ENCODE measurements at places on chromosomes 5 and 9.

DNA sequence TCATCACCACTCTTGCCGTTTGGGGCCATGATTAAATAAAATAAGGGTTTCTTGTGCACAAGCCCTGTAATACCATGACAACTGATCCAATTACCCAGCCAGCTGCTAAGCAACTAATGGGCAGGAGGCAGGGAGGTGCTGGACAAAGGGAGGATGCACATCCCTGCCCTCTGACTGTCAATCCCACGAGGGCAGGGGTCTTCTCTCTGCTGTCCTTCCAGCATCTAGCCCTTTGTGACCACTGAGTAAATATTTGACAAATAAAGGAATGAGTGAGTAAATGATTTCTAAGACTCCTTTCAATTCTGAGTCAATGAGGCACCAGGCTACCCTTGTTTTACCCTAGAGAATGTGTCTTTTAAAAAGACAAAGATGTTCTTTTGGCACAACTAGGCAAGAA, 247.1 kb downstream of the SYK start:
- DNase-seq = no peak

GRCh38 chr9:33443047-33443446, 4.3 kb downstream of the AQP3 start:
- DNase-seq = no peak

DNA sequence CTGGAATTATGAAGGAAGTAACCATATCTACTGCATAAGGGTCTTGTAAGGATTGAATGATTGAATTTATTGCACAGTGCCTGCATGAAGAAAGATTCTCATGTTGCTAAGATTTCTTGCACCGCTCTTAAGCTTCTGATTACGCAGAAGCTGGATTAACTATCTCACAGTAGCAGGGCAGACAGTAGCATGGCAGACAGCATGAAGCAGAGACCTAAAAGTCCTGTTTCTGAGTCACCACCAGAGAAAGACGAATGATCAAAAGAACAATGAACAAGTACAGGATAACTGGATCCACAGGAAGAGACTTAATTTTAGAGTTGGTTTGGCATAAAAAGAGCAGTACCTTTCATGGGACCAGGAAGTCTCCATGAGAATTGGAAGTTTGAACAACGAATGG, 142.4 kb downstream of the MAPKAP1 start:
- DNase-seq = no peak

DNA sequence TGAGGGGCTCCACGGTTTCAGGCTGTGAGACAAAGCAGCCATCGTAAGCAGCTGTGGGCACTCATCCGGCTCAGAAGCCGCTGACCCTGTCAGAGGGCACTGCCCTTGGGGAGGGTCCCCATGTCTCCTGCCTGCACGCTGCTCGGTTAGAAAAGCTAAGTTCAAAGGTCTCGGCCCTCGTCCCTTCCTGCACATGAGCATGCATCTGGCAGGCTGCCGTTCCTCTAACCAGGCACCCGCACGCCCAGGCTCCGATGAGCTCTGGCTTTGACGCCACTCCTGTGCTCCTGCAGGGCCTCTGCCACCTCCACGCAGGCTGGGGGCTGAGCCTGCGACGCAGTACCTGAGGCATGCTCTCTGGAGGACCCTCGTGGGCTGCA, 51.3 kb downstream of the NKD2 start:
- DNase-seq = no peak

DNA sequence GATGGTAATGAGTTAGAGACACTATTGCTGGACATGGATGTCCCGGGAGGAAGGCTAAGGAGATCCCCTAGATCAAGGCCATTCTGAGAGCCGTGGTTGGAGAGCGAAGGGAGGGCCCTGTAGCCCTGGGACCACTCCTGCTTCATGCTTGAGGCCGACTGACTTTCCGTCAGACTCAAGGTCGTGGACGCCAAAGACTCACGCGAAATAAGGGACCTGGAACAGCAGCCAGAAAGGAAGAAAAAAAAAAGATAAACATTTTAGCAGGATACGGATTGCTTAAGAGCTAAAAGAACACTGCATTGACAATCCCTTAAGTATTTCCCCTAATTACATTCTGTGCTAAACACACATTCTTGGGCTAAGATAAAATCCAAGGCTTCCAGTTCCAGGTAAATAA, 181.2 kb downstream of the GLIS3 start:
- no peak for DNase-seq

GRCh38 chr5:141992349-141992963, 20.4 kb downstream of the GNPDA1 start:
- peak; percentile 69 for DNase-seq

DNA sequence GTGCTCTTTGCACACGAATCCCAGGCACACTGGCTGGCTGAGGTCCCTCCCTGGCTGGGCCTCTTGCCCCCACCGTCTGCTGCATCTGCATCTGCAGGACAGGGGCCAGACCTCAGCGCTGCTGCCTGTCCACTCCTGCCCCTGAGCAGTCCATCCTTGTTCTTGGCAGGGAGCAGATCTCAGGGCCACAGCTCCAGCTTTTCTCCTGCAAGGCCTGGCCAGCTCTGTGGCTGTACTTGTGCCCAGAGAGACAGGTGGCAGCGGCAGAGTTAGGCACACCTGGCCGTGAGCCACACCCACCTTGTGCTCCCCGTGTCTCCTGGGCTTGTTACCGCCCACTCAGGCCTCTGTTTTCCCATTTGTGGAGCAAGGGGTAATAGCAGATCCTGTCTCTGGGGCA, 13.9 kb downstream of the NEK6 start:
- no peak for DNase-seq

DNA sequence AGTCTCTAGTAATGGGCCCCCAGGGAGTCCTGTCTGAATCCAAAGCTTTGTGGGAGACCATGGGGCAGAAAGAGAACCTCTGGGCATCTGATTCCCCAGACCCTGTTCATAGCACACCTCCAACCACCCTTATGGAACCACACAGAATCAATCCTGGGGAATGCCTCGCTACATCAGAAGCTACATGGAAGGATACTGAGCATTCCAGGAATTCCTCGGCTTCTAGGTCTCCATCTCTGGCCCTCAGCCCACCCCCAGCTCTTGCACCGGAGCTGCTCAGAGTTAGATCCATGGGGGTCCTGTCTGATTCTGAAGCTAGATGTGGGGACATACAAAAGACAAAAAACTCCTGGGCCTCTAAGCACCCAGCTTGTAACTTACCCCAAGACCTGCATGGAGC, 28.4 kb downstream of the VCP start:
- DNase-seq = no peak

DNA sequence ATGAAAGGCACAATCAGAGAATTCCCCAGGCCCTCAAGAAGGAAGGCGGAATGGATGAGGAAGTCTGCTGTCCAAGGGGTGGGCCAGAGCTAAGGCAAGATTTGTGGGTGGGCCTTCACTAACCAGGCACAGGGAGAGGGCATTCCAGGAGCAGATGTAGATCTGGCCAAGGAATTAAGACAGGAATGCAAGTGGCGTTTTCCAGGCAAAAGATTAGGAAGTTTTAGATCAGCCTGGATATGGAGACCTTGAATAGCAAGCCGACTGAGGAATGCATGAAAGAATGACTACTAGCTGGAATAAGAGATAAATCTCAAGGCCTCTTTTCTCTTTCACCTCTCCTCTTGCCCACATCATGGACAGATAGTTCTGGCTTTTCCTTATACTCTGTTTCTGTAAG, 68.5 kb downstream of the GHR start:
- no peak for DNase-seq

DNA sequence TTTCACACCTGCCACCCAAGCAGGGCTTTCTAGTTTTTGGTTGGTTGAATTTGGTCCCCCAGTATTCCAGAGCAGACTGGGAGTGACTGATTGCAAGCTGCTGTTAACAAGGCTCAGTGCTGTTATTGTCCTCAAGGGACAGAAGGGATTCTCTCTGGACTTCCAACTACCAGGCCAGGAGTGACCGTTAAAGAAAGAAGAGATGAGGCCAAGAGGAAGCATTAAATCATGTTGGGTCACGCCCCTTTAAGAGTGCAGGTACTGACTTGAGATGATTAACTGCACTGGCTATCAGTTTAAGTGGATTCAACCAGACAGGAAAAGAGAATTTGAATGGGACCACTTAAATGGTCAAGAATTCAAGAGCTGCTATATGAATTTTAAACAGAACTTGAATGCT, 220.8 kb upstream of the PCSK5 start:
- no peak for DNase-seq

DNA sequence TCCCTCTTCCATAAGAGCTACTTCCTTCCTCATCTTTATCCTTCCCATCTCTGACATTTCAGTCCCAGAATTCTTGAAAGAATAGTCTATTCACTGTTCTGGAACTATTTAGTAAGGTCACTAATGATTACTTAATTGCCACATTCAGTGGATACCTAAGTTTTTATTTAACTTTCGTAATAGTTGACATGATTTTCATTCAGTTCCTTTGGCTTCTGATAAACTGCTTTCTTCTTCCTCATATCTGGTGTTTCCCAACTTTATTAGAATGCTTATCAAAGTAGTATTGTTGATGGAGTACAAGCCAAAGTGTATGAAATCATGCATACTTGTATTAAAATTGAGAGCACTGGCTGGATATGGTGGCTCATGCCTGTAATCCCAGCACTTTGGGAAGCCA, 10.8 kb downstream of the UBE2D2 start:
- DNase-seq = no peak

DNA sequence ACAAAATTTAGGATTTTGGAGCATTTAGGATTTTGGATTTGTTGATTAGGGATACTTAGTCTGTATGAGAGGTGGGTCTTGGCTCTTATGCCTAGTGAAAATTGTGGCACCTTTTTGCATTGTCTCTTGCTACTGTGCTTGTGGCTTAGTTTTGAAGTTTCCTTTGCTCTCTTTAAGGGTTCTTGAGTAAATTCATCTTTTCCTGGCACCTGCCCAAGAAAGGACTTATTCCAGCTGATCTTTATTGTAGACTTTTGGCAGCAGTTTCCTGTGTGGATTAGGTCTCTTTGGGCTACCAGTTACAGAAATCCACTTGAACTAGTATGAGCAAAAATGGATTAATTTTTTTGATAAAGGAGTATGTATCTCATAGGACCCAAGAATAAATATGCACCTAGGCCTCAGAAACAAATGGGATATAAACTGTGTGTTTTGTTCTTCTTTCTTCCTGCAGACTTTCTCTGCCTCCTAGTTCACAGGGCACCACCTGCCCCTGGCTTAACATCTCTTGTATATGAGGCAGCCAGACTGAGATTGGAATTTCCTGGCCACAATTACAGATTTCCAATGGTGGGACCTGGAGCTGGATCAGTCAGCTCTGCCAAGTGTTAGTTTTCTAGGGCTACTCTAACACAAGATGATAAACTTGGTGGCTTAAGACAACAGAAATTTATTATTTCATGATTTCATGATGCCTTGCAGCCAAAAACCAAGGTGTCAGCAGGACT, 44.6 kb downstream of the FOCAD start:
- no peak for DNase-seq

DNA sequence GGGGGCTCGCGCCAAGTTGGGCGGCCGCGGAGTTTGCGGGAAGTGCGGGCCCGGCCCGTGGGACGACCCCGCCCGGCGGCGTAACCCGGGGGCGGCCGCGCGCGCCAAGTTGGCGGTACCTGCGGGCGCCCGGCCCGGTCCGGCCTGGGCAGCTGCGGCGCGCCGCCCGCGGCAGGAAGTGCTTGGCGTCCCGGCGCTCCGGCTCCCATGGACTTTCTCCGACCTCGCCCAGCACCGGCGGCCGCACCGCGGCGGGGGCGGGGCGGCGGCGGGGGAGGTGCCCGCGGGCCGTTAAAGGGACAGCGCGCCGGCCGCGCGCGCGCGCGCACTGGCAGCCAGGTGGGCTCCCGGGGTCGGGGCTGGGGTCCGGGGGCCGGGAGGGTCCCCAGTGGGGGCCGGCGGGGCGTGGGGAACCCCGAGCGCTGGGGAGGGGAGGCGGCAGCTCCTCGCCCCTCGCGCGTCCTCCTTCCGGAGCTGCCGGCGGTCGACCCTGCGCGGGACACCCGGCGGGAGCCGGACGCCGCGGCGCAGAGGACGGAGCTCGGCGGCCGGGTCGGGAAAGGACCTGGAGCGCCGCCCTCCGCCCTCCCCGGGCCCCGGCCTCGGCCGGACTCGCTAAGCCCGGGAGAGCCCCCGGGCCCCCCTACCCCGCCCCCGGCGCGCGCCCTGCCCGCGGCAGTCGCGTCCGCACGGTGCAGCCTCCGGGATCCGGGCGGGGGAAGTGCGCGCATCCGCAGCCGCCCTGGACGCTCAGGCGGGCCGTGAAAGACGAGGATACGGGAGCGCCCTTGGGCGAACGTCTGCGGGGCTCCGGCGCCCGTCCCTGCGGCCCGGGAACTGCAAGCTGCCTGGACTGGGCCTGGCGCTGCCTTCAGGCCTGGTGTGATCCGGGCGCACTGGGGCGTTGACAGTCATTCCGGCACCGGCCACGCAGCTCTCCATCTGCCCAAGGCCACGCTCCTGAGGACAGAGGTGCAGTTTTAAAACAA, at the start of gene NACC2:
Gene NACC2 (minus strand): TSS at position 220 of the 989 bp plus-strand sequence. CDS start 44,768 bp downstream, outside the sequence.
- no peak for DNase-seq

DNA sequence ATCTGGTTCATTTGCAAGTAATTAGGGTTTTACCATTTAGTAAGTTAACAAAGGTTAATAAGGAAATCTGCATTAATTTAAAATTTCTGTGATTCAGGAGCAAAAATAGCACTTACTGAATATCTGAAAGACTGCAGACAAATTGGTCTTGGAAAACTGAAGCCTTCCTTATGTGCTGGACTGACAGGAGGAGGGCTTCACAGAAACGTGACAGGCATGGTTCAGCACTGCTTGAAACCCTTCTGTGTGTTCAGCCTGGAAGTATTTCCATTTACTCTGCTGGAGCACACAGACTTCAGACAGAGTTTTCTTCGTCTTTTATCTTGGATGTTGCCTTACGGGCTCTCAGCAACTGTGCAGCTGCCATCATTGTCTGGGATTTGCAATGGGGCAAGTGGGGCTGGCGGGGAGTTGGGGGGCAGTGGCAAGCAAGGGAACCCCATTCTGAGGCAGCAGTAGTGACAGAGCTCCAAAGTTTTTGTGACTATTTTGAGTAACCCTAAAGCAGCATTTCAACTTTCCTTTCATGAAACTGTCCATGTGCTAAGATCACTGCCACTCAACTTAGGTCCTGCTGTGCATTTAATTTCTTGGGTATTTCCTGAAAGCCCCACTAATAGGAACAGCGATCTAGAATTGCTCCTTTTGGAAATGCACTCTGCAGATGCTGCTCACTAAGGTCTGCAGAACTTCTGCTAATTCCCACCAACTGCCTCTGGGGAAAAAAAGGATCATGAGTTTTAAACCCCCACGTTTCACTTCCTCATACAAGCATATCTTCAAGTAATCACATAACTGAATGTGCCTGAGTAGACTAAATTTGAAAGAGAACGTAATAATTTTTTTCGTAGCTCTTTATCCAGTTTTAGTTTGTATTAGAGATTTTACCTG, 56.6 kb downstream of the KCNN2 start:
- DNase-seq = no peak

GRCh38 chr9:108864446-108864845, 2.4 kb downstream of the ACTL7A start:
- DNase-seq = no peak
